Epithelial cell of umbilical artery (primary cell): ENCODE measurements at places on chromosomes 6 and 20. TPM values are rescaled to one million over a fixed set of nuclear protein-coding genes. Genes with fewer than 3 reads are reported as not detected.

The BPIFB4 gene
- not detected in 2 replicates for total RNA-seq

The TFAP2B gene
- total RNA-seq, result not detected in 2 replicates

The SLC25A27 gene
- 0.32 and 1.5 TPM in 2 replicates for total RNA-seq

The SLC12A5 gene
- under 0.01 and 0.32 TPM in 2 replicates for total RNA-seq

The TMEM170B gene
- 3.6 and 6.1 TPM in 2 replicates for total RNA-seq

The IMPG1 gene
- under 0.01 TPM in 1 of 2 replicates, not detected in the other for total RNA-seq

The DNMT3B gene
- total RNA-seq, result 2.3 and 3.6 TPM in 2 replicates

The ZSCAN23 gene
- 0.15 and 0.97 TPM in 2 replicates for total RNA-seq

The NTSR1 gene
- total RNA-seq, result 0.65 and 2.7 TPM in 2 replicates

The MROH8 gene
- total RNA-seq, result 0.15 and 0.65 TPM in 2 replicates

The APOM gene
- 0.30 TPM in 1 of 2 replicates, not detected in the other for total RNA-seq
